ENCODE measurements at places on chromosomes 4 and X.

- DNase-seq, result no peak
These were observed 618 bp downstream of the BEND4 start for GRCh38 chr4:42151568-42152506.

DNA sequence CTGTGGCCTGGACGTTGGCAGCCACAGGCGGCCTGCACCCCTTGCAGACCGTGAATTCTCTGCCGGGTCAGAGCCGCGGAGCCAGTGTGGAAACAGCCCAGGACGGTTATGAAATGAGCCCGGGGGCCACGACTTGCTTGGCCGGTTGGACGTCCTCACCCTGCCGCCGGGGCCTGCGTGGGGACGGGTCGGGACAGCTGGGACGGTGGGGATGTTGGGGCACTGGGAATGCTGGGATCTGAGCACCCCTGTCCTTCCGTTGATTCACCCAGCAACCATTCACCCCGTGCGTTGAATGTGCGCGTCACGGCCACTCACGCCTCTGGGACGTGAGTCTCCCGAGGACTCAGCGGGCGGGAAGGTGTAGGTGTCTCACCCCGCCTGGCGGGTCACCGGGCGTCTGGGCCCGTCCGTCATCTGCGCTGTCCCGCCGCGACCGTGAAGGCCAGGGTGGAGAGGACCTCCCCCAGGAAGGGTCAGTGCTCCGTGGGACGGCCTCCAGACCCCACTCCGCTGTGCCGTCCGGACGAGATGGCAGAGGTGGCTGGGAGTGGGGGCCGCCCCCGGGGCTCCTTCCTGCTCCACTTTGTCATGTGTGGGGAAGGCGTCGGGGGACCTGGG lies 4.5 kb upstream of the PLCXD1 start:
- DNase-seq, result no peak

DNA sequence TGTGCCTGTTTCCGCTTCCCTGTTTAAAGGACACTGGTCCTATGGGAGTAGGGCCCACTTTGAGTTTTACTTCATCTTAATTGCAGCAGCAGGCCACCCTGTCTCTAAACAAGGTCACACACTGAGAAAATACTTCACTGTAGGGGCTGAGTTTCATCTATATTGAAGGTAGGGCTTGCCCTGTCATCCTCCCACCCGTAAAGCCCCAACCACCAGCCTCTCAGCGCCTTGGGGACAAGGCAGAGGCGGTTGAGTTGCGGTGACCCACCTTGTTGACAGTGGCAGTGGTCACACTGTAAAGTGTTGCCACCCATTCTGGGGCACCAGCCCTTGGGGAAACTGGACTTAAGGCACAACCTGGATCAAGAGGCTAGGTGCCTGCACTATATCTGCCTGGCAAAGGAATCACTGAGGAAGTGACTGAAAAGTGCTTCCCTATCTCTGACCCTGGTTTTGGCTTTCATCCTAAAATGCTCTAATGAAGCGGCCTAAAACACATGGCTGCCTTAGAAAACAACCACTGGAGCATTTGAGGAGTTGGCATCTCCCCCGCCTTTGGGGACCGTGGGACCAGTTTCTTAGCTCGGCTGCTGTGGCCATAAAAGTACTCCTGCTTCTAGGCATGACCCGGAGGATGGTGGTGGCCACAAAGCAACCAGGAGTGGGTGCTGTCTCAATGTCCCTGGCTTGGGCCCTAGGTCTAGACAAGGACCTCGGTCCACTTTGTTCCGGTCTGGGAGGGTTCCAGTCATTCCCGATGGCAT lies 7.8 kb upstream of the WDR1 start:
- no peak for DNase-seq

GRCh38 chrX:108271397-108271787 lies 166.8 kb downstream of the COL4A6 start:
- no peak for DNase-seq

DNA sequence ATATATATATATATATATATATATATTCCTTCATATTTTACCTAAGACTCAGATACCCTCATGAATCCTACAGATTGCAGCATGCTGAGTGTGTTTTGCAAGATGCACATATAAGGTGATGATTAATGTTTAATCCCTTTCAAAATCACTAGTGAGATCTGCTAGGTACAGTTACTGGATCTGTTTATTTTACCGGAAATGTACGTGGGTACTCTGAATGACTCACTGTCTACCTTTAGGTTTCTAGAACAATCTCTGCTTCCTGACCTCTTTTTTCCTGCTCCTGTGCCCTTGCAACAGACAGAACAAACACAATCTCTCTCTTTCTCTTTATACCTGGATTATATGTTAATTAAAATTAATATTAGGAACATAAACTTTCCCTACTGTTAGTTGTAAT lies 379.6 kb downstream of the FAM133A start:
- DNase-seq, result no peak

DNA sequence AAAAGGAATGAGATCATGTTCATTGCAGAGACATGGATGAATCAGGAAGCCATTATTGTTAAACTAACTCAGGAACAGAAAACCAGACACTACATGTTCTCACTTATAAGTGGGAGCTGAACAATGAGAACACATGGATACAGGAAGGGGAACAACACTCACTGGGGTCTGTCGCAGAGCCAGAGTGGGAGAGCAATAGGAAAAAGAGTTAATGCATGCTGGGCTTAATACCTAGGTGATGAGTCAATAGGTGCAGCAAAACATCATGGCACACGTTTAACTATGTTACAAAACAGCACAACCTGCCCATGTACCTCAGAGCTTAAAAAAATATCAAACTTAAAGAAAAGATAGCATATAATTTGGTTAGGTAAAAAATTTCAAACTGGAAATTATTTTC lies 281.4 kb downstream of the PABPC4L start:
- DNase-seq, result no peak
